ENCODE measurements at places on chromosomes 3 and 15. TPM values are rescaled to one million over a fixed set of nuclear protein-coding genes. Genes with fewer than 3 reads are reported as not detected.

FGF12 gene
- total RNA-seq, result 10.2 TPM

SELENOT gene
- total RNA-seq, result 58.2 TPM

FSD2 gene
- not detected for total RNA-seq

GRCh38 chr3:193269343-193270028 lies 28.5 kb downstream of the PLAAT1 start:
- H3K36me3 ChIP-seq, result no peaks in the 10 kb centered on the region
- H3K27me3 ChIP-seq, result no peaks in the 10 kb centered on the region
- no peak for DNase-seq
- no peak overlapping the region for H3K4me3 ChIP-seq

All from esophagus muscularis mucosa (tissue), 4 donors.